Osteocyte (in vitro differentiated cells): ENCODE measurements at places on chromosomes 11 and 22. TPM values are rescaled to one million over a fixed set of nuclear protein-coding genes. Genes with fewer than 3 reads are reported as not detected.

The CD3D gene
- total RNA-seq = not detected in 2 replicates

The EPS8L2 gene
- total RNA-seq = 32.4 and 39.3 TPM in 2 replicates

GRCh38 chr22:17827466-17827865 is 53.2 kb upstream of the BID start:
- no peak for DNase-seq

GRCh38 chr11:101692980-101693379 is 109.2 kb upstream of the TRPC6 start:
- no peak for DNase-seq

- no peak for DNase-seq
Observed at GRCh38 chr11:87879118-87879517, 296.1 kb downstream of the RAB38 start.

- no peak for DNase-seq
Observed at GRCh38 chr11:111729831-111730311, 36.3 kb downstream of the PPP2R1B start.

GRCh38 chr11:60288531-60288930 is 8.1 kb downstream of the MS4A4A start:
- no peak for DNase-seq

- DNase-seq = no peak
Observed at GRCh38 chr11:115896084-115896483, 391.9 kb upstream of the CADM1 start.

DNA sequence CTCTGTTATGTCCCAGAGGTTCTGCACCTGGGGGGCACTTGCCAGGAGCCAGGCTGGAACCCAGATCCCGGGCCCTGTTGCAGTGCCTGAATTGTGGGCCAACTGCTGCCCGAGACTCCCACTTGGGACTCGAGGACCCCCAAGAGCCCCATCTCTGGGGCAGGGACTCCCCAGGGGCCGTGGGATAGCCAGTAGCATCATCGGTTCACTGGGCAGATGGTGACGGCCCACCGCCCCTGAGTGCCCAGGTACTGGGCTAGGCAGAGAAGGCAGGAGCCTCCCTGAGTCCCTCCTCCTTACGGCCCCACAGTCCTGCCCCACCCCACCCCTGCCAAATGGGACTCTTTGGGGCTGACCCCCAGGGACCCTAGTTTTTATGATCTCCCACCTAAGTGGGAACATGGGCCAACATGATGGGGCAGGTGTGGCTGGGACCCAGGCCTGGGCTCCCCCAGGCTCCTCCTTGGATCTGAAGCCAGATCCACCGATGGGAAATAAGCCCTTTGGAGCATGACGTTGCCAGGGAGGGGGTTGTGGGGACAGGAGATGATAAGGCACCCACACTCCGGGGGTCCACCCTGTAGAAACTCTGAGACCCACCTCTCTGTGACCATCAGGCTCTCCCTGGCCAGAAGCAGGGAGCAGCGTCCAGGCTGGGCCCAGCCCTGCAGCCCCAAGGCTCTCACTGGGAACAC is 94.5 kb upstream of the FGF3 start:
- DNase-seq = no peak

- no peak for DNase-seq
Observed at GRCh38 chr22:24510637-24511625, 15.8 kb downstream of the UPB1 start.

GRCh38 chr11:130776061-130776419 is 140.2 kb downstream of the SNX19 start:
- DNase-seq = no peak

DNA sequence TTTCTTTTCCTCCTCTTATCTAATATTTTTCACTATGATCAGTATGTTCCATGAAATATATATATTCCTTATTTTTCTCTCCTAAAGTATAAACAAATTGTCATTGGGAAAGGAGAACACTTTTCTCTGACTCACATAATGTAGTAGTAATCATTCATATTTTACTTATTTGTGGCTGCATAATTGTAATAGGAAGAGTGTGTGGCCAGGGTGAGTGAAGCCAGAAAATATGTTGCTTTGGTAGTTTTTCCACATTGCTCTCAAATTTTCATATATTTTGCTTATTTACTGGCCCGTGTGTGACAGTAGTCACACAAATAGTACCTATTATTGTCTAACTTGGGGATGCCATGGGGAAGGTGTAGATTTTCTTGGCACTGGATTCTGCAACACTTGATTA is 172.1 kb downstream of the DYNC2H1 start:
- DNase-seq = no peak
